Activated T-helper 17 cell treated with anti-CD3 and anti-CD28 coated beads, Interleukin-2, amount 50 U/mL, for 72 hours (primary cell): ENCODE measurements at places on chromosomes 5 and 9. TPM values are rescaled to one million over a fixed set of nuclear protein-coding genes. Genes with fewer than 3 reads are reported as not detected.

The ALDOB gene
- not detected for total RNA-seq

The HTR1A gene
- total RNA-seq, result not detected

The CRB2 gene
- total RNA-seq, result 0.06 TPM

The TMEM8B gene
- total RNA-seq, result 6.8 TPM

The PDZD2 gene
- total RNA-seq, result not detected

The FXN gene
- total RNA-seq, result 28.0 TPM

The SLC9A3 gene
- total RNA-seq, result 1.6 TPM

GRCh38 chr5:120748474-120748873, 284.4 kb downstream of the PRR16 start:
- ATAC-seq, result no peak

- no peak for ATAC-seq
Observed at GRCh38 chr5:14286574-14287421, 143.7 kb downstream of the TRIO start.

- ATAC-seq, result no peak
Observed at GRCh38 chr9:122155796-122156195, 3.8 kb downstream of the NDUFA8 start.

- no peak for ATAC-seq
Observed at GRCh38 chr5:93990504-93991070, 249.2 kb upstream of the POU5F2 start.

DNA sequence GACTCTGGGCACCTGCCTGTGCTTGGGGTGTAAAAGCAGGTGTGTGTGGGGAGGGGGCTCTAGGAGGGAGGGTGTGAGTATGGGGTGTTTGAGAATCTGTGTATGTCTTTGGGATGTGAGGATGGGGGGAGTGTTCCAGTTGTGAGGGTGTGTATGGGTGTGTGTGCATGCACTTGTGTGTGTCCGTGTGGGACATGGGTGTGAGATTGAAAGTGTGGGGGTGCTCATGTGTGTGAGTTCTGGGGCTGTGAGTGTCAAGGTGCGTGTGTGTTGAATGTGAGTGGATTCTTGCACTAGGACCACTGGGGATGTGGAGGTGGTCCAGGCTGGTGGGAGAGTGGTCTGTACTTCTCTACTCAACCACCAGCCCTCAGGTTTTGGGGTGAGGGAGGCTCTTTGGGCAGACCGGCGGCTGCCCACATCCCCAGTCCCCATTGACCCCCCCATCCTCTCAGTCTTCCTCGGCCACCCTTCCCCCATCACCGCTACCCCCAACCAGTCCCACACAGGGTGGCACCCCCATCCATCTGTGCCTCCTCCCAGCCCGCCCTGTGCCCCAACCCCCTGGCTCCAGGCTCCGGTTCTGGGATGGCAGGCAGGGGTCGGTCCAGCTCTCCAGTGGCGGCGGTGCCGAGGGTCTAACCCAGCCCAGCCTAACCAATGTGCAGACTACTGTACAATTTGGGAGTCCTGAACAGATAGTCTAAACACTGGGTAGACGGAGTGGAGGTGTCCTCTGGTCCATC, 31.5 kb downstream of the GOLGA2 start:
- ATAC-seq, result no peak

DNA sequence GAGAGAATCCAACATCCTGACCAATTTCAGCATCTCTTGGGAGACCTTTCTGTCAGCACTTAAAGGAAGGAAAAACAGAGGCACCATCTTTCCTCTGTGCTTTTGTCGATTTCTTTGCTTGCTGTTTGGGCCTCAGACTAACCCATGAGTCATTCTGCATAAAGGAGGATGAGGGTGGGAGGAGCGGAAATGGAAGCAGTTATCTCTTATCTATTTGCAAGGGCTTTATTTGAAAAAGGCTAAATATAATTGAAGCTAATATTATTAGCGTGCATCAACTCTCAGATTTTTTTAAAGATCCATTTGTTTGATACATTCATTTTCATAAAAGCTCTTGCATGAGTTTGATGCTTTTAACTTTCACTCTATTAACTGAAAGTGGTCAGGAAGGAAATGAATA, 72.9 kb downstream of the ZNF622 start:
- ATAC-seq, result no peak

DNA sequence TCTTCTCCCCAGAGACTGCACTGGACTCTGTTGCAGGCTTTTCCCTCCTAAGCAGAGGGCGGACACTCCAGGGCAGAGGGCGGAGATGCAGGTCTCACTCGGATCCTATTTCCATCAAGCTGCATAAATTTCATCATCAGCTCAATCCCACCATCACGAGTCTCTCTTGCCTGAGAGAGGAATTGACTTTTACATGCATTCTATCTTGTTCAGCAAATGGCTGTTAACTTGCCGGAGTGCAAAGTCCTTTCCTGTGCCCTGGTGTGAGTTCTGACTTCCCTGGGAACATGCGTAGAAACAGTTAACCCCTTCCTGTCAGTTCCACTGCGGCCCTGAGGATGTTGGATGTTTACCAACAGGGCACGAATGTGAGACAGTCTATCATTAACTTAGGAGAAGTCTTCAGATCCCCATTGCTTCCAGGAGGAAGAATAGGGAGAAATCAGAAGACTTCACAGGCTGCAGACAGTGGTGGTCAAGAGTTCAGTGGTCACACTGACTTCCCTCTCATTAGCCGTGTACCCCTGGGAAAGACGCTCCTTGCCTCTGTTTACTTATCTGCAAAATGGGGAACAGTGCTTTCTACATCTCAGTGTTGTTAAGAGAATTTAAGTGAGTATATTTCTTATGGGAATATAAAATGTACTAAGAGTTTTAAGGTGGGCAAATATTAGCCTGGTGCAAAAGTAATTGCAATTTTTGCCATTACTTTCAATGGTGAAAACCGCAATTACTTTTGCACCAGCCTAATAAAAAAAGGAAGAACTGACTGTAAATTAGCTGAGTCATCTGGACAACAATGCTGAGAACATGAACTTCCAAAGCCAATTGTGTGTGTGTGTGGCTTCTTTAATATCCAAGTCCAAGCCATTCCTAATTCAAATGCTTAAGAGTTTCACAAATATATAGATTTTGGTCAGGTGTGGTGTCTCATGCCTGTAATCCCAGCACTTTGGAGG, 248.0 kb downstream of the DRD1 start:
- ATAC-seq, result no peak

DNA sequence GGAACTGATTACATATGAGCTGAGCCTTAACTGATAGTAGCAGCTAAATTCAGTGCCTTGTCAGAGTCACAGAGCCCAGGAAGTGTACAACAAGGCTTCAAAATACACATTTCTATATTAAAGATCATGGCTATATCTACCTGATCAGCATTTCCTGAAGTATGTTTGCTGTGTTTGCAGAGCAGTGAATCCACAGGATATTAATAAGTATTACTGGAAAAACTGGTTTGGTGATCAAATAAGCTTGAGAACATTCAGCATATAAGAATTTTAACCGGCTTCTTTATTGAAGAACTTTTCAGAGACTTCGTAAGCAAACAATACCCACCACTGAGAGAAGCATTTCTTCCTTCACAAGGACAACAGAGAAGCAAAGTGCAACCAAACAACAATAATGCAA, 227.0 kb downstream of the ELAVL2 start:
- no peak for ATAC-seq

DNA sequence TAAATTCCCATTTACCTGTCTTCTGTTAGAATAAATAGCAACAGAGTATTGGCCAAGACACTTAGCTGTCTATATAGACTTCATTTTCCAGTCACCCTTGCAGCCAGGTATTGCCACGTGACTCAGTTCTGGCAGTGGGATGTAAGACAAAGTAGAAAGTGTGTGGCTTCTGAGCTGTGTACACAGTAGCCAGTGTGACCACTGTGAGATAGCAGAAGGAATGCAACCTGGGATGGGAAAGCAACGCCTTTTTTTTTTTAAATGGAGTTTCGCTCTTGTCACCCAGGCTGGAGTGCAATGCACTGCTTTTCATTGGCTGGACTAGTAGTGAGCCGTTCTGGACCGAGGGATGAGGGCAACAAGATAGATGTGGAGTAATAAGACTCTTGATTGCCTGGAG, 64.5 kb upstream of the UBTD2 start:
- no peak for ATAC-seq

DNA sequence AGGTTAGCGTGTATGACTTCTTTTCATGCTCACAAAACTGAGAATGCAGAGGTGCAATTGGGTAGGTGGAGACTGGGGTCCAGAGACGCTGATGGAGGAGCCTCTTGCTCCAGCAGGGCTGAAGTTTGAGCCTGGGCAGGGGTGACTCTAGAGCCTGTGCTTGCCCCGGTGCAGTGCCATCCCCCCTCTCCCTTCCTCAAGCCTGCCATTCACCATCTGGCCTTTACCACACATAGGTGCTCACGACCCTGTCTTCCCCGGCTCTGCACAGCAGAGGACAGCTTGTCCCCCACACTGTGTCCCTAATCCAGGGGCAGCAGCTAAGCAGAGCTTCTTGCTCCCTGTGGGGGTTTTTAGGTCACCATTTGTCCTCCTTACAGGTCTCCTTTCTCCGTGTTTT, 86.5 kb downstream of the DAP start:
- ATAC-seq, result no peak

DNA sequence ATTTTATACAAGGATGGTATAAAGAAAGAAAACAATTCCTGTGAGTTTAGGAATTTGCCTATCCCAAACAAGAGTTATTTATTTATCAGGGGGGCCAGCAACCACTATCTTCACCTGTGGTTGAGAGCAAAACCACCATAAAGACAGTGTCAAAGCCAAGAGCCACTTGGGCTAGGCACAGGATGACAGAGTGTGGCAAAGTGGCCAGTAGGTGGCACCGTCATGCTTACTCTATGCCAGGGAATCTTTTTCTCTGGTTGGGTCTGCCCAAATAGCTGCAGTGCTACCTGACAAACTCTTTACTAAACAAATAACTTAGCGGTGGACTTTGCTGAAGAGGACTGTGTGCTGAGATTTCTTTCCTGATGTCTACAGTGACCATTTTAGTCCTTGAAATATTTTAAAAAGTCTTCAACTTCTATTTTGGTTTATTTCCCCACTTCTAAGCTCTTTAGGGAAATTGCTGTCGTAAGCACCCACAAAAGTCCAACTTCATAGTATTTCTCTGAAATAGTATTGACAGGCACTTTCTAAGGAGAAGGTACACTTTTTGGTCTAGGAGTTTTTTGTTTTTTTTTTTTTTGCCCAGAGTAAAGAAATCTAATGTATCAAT, 285.0 kb downstream of the RFX3 start:
- peak; percentile 84 for ATAC-seq

GRCh38 chr5:162882629-162883028, 554.8 kb upstream of the CCNG1 start:
- no peak for ATAC-seq

DNA sequence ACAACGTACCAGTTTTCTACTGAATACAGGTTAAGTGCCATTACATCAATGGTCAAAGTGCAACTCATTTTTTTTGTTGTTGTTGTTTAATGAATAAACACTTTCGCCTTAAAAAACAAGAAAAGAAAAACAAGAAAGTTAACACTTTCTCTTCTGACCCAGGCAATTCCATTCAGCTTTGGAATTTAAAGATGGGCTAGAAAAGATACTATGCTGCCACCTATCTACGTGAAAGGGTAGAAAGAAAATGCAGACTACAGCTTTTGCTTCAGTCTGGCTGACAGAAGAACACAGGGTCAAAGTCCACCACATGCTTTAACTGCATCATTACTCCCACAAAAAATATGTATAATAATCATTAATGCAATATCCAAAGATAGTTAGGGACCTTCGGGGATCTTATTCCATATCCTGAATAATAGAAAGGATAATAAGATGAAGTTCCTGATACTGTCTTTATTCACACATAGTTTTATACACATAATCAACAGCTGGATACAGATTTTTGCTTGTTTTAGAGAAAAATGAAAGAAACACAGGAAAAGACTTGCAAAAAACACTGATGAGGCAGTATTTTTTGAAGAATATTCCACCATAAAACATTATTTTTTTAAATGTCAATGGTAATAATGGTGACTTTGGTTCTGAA, 40.4 kb downstream of the ZDHHC21 start:
- ATAC-seq, result no peak

DNA sequence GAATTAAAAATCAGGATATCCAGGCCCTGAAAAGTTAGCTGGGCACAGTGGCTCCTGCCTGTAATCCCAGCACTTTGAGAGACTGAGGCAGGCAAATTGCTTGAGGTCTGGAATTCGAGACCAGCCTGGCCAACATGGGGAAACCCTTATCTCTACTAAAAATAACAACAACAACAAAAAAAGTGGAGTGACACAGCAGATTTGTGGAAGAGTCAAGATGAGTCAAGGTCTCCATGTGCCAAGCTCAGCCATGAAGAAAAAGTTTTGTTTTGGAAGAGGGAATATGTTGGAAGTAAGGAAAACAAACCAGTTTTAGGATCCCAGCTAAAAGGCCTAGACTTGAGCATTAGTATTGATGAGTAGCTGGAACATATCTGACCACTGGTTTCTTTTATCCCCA, 14.7 kb downstream of the LRRC70 start:
- no peak for ATAC-seq

DNA sequence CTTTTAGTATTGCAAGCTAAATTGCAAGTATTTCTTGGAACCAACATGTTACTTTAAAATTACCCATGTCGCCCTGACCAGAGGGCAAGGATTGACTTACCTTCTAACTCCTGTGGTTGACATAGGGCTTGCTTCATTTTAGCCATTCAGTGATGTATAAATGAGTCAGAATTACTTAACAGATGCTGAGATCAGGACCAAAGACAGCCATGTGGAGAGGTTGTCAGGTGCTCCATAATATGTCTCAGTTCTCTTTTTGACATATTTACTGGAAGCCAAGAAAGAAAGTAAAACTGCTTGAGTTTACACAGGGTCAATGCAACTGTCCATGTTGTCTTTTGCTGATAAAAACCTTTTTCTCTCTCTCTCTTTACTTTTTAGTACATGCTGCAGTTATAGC, 33.2 kb downstream of the F2RL2 start:
- peak; percentile 99 for ATAC-seq

DNA sequence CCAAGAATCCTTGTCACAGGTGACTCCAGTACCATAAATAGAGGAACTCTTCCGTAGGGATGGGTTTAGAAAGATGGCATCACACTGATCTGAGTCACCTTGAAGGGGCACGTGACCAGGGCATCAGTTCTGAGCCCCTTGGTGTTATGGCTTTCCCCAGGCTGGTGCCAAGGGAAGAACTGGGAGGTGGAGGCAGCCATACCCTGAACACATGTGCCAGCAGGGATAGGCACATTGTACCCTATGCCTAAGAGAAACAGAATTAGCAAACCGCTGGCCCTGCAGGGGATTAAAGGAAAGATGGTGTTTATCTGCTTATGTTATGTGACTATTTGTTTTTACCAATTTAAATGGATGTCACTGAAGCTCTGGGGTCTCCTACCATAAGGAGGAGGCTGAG, 196.2 kb downstream of the RGS3 start:
- no peak for ATAC-seq

GRCh38 chr9:91141407-91141965, 220.2 kb downstream of the AUH start:
- ATAC-seq, result no peak

- ATAC-seq, result peak; percentile 94
Observed at GRCh38 chr9:123070198-123070597, 36.7 kb downstream of the GPR21 start.

- no peak for ATAC-seq
Observed at GRCh38 chr5:88558366-88558765, 289.7 kb upstream of the TMEM161B start.
